Esophagus mucosa (tissue), 1 donor: ENCODE measurements at places on chromosomes 1 and 21.
A peak's percentile ranks its signal among the peaks of the same experiment; 100 is the strongest.

DNA sequence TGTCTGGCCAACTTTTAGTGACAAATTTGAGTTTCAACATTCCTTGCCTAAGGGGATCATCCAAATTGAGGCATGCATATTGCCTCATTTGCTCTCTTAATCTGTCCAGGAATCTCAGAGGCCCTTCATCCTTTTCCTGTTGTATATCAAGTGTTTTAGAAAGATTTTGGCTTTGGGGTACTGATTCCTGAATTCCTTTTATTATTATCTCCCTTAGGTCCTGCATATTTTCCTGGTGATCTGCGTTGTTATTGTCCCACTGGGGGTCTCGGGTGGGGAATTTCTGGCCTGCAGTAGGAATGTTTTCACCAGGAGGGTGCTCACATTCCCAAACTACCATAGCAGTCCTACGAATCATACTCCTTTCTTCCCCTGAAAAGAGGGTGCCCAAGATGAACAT, 4.4 kb upstream of the AADACL3 start:
- ATAC-seq: no peak

DNA sequence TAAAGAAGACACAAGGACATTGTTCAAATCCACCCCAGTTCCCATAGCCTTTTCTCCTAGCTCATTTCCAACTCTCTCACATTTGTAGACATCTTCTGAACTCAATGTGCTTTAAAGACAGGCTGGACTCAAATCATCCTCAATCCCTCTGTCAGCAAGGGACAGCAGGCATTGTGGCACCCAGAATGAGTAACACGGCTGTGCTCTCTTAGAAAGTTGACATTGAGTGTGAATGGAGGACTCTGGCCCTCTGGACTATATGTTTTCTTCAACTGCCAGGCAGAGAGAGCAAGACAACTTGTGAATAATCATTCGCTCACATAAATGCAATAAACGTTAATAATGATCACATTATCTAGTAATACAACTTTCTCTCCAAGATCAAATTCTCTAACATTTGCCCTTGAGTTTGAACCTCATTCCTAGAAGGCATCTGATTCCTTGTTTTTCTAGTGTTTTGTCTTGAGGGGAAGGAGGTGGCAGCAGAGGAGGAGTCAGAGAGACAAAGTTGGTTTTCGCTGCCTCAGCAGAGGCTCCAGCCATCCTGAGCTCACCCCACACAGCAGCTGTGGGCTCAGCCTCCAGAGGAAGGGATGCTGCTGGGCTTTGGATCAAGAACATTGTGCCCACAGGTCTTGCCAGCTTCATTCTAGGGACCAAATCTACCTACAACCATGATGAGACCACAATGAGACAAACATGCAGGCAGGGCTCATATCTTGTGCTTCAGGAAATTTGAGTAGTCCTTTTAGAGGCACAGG, 85.1 kb downstream of the BCAR3 start:
- no peak for ATAC-seq

GRCh38 chr21:31425138-31425537, 81.1 kb upstream of the TIAM1 start:
- ATAC-seq: peak; percentile 60

GRCh38 chr1:42620307-42620706, 37.9 kb upstream of the PPIH start:
- no peak for ATAC-seq

DNA sequence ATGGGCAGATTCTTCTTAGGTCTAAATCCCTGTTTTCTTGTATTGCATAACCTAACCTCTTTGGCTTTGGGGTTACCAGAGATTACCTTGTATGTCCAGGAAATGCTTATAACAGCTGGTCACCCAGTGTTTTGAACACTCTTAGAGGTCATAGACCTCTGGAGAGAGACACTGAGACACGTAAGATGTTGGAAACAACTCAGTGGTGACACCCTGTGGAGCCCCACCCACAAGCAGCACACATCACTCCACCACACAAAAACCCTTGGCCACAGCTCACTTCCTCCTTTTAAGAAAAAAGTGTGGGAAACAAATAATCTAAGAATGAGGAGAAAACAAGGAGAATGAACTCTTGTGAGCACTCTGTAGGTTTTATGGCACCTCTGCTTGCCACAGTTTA, 26.3 kb upstream of the CYP4B1 start:
- peak; percentile 78 for ATAC-seq
